ENCODE measurements at places on chromosomes 3 and 15.
A peak's percentile ranks its signal among the peaks of the same experiment; 100 is the strongest.

- no peak for DNase-seq
Measured at GRCh38 chr3:188573291-188573940, 419.5 kb downstream of the LPP start.

- DNase-seq = no peak
Measured at GRCh38 chr15:80844011-80844732, 65.0 kb downstream of the CEMIP start.

- DNase-seq = no peak
Measured at GRCh38 chr15:60916032-60916678, 312.9 kb downstream of the RORA start.

DNA sequence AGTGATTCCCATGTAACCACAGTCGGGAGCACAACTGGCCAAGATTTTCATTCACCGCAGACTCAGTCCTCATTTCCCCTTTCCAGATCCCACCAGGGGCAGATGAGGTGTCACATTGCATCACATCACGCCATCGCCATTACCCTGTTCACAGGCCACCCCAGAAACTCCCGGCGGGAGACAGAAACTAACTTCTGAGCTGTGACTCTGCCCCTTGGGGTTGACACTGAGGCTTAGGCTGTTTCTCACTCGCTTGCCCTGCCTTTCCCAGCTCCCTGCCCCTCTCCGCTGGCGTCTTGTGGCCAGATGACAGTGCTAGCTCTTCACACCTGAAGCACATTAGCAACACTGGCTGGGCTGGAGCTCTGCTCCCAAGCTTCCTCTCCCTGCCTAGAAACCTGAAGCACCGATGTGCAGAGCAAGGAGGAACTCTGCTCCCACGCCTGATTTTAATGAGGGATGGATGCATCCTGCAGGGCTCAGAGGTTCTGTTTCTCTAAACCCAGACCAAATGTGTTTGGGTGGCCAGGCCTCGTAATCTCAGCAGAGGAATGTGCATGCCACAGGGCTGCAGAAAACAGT is 88.8 kb upstream of the CTDSPL start:
- no peak for DNase-seq

- no peak for DNase-seq
Measured at GRCh38 chr3:45258317-45258716, 32.2 kb upstream of the TMEM158 start.

GRCh38 chr3:172213200-172213599 is 173.8 kb downstream of the FNDC3B start:
- DNase-seq = no peak

DNA sequence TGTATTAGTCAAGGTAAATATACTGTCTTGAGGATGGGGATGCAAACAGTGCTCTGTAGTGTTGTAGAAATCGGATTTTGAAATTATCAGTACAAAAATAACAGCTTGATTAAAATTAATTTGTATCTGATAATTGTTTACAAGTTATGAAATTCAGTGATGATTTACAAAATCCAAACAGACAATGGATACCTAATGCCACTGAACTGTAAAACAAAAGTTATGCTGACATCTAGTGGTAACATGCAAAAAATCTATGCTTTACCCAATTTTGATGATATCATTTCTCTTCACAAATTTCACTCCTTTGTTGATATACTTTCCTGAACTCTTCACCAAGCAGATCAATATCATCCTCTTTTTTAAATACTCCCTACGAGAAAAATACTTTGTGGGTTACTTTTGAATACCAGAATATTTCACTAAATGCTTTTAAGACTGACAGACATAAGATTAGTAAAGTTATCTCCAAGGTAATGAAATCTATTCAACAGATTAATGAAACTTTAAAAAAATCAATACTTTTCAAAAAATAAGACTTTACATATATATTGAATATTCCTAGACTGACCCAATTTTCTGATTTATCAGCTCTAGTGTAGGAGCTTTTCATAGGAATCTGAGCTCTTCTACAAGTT is 36.0 kb downstream of the MNS1 start:
- peak; percentile 10 for DNase-seq

GRCh38 chr15:36235173-36235572 is 344.3 kb upstream of the CDIN1 start:
- no peak for DNase-seq

DNA sequence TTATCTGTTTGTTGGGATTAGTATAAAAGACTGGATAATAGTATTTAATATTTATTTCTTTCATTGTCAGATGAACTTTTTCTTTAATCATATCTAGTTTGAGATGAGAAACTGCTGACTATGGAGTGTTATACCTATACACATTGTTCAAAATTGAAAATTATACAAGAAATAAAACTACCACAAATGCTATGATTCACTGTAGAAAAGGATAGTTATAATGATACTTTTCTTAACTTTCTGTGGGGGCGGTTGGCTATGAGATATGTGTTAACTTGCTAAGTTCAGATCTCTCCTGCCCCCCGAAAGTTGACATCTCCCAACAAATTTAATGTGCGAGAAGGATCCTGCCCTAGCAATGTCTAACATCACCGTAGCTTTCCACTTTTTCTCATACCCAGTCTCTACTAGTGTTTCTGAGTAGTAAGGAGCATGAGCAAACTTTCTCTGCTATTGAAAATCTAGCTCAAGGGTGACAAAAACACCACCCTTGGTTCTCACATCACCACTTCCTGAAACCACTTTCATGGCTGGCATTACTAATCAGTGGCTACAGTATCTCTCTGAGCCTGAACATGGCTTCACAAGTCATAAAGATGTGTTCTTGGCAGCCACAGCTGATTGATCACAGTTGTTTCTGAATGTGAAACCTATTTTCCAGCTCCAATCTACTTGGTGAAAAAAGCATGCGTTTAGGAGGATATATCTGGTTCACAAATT is 15.8 kb upstream of the SAMMSON start:
- no peak for DNase-seq

GRCh38 chr3:42247576-42248027 is 18.4 kb downstream of the CCK start:
- DNase-seq = peak; percentile 14

- DNase-seq = no peak
Measured at GRCh38 chr3:143791386-143791785, 56.9 kb downstream of the SLC9A9 start.

GRCh38 chr3:192515664-192516045 is 211.7 kb downstream of the FGF12 start:
- DNase-seq = no peak

GRCh38 chr15:29840926-29841325 is 18.7 kb upstream of the TJP1 start:
- DNase-seq = no peak

DNA sequence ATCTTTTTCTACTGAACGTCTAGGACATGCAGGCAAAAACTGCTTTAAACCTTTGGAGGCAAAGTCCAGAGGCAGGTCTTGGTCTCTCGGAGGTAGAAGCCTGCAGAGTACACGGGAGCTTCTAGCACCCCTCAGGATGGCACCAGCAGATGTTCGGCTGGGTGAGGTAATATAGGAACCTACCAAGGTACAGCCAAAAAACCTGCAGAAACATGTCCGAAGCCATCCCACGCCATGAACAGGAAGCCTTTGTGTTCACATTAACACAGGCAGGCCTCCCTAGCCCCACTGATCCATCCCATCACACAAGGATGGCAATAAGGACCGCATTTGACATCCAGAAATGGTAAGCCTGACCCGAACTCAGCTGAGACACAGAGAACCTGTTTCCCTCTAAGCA is 157.9 kb upstream of the HES1 start:
- no peak for DNase-seq

DNA sequence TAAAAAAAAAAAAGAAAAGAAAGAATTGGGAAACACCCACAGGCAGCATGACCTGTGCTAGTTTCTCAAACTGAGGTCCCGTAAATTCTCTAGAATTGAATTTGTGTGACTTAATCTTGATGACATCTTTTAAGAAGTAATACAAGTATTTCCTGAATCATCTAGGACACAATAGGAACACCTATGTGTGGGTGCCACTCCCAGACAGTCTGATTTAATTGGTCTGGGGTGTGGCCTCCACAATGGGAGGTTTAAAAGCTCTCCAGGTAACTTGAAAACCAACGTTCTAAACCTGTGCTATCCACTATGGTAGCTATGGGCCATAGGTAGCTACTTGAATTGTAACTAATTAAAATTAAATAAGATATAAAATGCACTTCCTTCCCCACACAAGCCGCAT is 28.1 kb downstream of the CFAP92 start:
- DNase-seq = no peak

GRCh38 chr3:73656241-73656890 is 31.6 kb upstream of the PDZRN3 start:
- DNase-seq = no peak

DNA sequence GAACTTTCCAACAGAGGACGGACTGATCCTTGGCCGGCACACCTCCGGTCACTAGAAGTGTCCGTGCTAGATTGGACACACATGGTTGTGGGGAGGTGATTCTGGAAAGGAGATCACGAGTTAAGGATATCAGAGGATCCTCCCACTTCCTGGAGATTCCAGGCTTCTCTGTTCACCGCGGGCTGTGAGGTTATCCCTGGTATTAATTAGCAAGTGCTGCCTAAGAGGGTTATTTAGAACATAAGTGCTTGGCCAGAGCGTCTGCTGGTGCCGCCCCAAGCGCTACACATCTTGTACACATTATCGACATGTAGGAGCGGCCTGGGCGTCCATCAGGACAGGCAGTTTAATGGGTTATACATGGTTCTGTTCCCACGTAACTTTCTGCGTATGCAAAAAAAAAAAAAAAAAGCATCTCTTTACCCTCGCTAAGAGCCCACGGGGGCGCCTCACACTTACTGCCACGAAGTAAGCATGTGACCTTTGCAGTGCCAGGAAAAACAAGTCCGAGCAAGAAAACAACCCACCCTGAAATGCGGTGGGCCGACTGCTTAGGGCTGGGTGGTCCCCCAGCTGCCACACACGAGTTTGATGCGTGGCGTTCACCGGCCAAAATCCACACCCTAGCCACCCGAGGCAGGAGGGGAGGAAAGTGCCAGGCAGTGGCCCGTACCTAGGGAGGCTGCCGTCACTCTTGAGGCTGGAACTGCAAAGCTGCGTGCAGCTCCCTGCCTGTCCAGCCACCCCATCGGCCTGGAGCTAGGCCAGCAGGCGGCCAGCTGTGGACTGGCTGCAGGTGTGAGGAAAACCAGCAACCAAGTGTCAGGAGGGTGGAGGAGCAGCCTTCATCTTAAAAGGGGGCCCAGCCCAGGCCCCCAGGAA is 78.0 kb downstream of the CPN2 start:
- no peak for DNase-seq

DNA sequence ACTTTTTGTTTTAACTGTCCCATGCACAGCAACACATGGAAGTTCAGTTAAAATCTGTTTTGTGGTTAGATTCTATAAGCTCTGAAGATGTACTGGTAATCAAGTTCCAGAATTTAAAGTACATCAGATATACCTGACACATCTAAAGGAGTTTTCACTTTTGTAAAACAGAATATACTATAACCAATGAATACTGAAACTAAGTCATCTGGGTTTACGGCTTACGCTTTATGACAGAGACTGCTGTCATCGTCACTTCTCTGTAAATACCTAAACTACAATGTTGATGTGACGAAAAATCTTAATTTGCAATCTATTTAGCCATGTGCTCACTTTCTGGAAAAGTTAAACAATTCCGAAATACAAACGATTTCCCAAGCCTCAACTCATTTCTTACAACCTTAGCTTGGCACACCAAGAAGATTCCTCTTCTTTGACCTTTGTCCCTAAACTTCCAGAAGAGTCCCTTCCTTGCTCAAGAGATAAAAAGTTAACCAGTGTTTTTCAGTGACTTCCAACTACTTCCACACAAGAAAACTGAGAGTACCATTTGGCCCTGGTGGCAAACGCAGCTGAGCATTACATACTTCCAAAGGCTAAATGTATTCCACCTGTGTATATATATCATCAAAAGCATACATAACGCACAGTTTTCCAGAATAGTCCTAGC is 56.8 kb upstream of the NEK10 start:
- DNase-seq = no peak

- no peak for DNase-seq
Measured at GRCh38 chr3:114128231-114128630, 50.6 kb downstream of the DRD3 start.

- DNase-seq = no peak
Measured at GRCh38 chr3:119978554-119979208, 115.6 kb downstream of the GSK3B start.

GRCh38 chr3:107904536-107905066 is 186.2 kb downstream of the CD47 start:
- DNase-seq = no peak

- peak; percentile 62 for DNase-seq
Measured at GRCh38 chr3:151795276-151795675, 18.6 kb upstream of the AADAC start.

DNA sequence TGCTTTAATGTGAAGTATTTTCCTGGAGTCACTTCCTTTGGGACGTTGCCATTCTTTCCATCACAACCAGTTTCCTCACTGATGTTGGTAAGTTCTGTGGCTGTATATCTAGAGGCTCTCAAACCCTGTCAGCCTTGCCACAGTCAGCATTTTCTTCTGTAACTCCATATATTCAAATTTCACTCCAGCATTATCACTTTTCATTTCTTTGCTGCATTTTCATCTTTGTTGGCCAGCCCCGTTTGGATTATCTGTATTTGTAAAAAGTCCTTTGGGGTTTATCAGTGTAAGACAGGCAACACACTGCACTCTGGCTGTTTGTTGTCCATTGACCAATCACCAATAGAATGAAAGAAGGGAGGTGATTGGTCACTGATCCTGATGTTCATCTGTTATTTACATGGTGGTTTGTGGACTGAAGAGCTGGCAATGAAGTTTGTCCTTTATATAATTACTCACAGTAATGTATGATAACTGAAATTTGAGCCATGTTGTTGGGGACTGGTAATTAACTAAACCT is 20.3 kb downstream of the GMPS start:
- no peak for DNase-seq

Measured in AG09309 (cell line).